ENCODE measurements at places on chromosomes 1 and 21. TPM values are rescaled to one million over a fixed set of nuclear protein-coding genes. Genes with fewer than 3 reads are reported as not detected.

DNA sequence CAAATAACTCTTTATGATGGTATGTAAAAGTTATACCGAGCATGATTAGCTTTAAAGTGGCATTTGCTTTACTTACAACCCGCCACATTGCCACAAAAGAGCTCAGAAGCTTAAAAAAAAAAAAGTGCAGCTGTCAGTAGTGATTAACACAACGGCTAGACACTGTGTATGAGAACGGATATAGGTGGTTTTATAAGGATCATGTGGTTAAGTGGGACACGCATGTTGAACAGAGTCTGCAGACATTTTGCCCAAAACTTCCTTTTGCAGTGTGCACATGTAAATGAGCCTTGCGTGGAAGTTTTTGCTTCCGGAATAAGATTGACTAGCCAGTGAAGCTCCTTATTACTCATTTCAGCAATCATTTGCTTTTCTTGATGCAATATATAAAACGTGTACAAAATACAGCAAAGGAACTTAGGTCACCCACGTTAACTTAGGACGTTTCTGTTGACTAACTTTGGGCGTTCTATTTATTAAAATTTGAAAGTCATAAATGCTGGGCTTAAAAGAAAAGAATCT lies 58.7 kb upstream of the RGS1 start:
- DNase-seq = no peak

DNA sequence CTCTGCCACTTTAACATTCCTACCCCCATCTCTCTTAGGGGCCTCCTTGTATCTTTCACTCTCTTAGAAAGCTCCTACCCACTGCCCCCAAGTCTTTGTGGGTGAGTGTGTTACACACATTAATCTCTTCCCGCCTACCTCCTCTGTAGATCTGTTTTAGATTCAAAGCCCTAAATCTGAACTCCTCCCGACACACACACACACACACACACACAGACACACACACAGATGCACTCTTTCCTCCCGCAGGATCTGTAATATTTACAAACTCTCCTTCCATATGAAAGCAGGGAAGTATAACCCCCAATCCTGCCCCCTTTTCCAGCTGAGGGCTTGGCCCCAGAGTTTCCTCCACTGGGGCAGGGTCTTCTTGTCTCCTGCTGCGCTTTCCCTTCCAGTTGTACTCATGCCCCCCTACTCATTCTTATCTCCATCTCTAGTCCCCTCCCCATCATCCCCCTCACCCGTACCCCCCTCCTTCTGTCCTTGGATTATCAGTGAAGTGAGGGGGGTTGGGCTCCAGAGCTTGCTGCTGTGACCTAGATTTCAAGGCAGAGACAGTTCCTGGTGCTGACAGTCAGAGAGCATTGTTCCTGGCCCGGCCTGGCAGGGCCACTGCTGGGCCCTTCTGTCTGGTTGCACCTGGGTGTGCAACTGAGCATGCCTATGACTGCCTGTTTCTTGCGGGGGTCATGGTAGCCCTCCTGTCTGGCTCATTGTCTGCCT lies 4.3 kb downstream of the PEA15 start:
- DNase-seq = no peak

GRCh38 chr1:223007935-223008334 lies 135.1 kb downstream of the TLR5 start:
- no peak for DNase-seq

Gene EPS8L3
- polyA plus RNA-seq = 0.86 TPM

DNA sequence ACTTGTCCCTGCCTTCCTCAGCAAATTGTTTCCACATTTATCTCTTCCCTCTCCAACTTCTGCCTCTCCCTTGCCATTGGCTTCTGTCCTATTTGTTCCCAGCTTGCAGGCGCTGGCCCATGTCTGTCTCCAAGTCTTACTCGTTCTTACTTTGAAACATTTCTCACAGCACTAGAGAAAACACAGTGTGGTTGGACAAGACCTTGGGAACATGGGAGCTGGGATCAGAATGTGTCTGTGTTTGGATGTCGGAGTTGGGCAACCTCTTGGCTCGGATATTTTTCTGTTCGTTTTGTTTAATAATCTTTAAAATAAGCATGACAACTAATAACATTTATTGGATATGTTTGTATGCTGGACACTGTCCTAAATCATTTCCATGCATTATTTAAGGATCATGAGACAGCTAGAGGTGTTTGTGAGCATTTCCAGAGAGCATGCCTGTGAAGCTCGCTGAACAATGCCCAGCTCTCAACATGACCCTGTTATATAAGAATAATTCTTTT lies 5.9 kb upstream of the BRWD1 start:
- no peak for DNase-seq

Gene LRRN2
- polyA plus RNA-seq = 11.5 TPM

Gene LIN28A
- polyA plus RNA-seq = 0.15 TPM

DNA sequence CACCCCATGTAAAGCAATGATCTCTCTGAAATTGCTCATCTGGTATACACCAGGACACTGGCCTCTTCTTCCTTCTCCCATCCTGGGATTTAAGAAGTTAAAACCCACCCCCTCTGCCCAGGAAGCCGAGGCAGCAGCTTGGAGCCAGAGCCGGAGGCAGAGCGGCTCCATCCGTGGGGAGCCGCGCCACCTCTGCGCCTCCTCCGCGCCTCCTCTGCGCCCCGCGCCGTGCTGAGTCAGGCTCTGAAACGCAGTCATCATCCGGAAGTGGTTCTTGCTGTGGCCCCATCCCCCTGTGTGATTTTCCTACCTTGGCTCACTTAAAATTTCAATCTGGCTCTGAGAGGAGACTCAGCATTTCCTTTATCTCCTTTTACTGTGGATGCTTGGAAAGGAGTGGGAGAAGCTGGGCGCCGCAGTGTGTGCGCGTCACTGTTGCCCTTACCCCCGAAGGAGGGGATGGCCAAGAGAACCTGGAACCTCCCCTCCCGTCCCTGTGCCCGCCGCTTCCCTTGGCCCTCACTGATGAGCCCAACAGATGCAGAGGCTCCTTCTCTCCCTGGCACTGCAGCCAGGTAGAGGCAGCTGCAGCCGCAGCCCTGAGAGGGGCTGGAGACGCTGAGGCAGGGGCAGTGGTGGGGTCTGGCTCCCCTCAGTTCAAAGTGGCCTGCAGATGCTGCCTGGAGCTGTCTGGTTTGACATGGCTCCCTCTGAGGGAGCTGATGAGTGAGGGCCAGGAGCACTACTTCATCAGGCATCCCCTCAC lies 15.3 kb upstream of the NPHP4 start:
- no peak for DNase-seq

Gene DDAH1
- polyA plus RNA-seq = 127 TPM

Gene SYT14
- 0.57 TPM for polyA plus RNA-seq

GRCh38 chr21:44547656-44548331 lies 3.5 kb downstream of the KRTAP10-2 start:
- no peak for DNase-seq

DNA sequence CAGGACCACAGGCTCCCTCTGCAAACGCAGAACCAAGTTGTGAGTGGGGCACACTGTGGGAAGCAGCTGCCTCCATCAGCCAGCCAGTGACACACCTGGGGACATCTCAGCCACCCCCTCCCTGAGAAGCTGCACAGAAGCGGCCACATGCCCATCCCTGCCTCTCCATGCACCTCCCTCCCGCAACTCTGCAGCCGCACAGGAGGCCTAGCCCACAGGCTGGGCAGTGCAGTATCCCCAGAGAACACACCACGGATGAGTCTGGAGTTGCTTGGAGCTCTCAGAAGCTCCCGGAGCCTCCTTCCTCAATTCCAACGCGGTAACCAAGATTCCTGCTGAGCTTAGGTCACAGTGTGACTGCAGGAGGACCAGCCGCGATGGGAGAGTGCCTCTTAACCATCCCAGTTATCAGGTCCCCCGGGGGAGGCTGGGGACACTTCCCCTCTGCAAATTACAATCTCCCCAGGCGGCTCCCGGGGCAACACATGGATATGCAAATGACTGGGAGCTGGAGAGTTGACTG lies 1.2 kb upstream of the WNT3A start:
- no peak for DNase-seq

Gene CENPL
- 15.7 TPM for polyA plus RNA-seq

Gene G0S2
- 5.3 TPM for polyA plus RNA-seq

Gene MPZ
- polyA plus RNA-seq = 3.5 TPM

DNA sequence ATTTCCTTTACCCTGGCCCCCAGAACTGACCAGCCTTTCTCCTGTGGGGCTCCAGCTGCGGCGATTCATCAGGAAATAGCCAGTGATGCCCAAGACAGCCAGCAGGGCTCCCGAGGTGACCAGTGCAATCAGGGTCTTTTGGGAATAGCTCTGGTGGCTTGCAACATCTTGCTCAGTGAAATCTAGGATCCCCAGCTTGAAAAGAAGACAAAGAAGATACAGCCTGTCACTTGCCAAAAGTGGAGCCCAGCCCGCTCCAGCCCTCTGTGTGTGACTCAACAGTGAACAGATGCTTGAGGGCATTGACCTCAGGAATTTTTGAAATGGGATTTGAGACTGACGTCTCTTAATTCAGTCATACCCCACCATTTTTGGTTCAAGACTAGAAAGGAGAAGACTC lies 22.3 kb downstream of the CD34 start:
- no peak for DNase-seq

Gene CYP4X1
- polyA plus RNA-seq = 7.4 TPM

DNA sequence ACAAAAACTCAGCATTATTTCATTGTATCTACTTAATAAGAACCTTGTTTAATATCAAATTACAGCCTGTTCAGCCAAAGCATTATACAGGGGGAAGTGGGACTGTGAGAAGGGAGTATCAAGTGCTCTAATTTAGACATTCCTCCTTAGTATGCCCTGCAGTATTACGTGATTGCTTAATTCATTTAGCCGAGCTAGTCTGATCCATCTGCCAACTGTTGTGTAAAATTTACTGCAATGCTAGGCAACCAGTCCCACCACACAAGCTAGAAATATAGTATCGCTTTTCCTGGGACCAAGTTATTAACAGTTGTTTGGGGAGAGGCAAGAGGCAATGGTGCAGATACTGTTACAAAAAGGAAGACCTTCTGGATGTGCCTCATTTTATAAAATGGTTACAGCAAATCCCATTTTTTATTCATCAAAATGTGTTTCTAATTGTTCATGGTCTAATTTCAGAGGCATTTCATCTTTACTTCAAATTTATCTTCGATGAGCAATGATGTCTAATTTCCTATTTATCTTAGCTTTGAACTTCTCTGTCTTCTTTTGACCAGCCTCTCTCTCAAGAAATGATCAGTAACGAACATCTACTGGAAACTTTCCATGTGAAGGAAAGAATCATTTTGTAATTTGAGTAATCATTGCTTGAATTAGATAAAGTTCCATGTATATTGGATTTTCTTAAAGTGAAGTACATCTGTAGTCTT lies 283.3 kb downstream of the DUSP10 start:
- peak; percentile 52 for DNase-seq

Measured in left kidney (tissue), 8 donors.